ENCODE measurements at places on chromosomes 12 and 14.

GRCh38 chr14:105315211-105315721 is 718 bp downstream of the PACS2 start:
- DNase-seq, result peak; percentile 50

DNA sequence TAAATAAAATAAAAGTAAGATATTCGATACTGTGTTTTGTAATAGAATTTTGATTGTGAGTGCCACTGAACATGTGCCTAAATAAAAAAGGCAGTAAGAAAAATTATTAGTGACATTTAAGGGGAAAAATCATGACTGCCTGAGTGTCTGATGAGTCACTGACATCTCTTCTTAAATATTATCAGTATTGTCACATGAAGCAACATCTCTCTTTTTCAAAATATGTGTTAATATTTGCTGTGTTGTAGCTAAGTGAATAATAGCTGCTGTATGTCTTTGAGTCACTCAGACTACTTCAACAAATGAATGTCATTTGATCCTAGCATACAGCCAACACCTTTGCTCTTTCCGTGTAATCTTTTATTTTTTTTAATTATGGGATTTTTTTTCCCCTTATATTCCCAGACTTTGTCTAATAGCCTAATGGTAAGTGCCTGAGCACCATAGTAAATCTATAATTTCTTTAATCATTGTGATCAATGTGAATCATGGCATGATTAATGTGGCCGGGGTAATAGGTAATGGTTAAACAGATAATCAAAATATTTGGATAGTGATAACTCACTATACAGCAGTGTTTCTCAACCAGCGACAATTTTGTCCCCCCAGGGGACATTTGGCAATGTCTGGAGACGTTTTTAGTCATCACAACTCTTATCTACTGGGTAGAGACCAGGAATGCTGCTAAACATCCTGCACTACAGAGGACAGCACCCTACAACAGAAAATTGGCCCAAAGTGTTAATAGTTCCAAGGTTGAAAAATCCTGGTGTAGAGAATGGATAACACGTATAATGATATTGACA is 11.7 kb upstream of the OTX2 start:
- DNase-seq, result no peak

- DNase-seq, result no peak
These were observed 73.0 kb downstream of the RMST start for GRCh38 chr12:97535582-97535981.

DNA sequence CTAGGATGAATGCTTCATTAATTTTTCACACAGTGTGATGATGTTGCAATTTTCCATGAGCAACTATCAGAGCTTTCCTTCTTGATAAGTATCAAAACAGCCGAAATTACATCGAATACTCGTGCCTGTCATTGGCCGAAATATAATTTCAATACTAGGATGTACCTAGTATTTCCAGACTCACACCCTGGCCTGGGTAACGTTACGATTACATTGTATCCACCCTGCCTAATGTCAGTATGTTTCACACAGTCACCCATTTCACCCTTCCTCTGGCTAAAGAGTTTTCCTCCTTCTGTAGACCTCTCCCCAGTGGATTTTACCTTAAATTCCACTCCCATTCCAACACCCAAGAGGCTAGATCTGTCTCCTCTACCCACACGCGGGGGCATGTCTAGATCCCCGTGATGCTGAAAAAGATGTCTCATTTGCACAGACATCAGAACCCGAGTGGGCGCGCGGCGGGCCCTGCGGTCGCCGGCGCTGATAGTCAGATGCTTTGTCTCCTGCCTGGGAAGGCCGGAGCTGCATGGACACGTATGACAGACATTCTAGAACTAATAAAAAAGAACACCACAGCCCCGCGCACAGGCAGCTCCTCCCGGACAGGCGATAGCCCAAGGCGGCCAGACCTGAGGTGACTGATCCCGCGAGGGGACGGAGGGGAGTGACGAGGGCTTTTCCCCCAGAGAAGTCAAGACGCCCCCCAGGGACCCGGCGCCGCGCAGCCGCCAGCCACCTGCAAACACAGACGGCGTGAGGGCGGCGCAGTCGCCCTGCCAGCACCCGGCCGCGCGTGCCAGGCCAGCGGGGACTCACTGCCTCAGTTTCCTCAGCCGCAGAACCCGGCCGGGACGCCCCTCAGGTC is 723 bp downstream of the KIF21A start:
- peak; percentile 70 for DNase-seq

GRCh38 chr12:94150240-94151121 is 2.1 kb downstream of the PLXNC1 start:
- no peak for DNase-seq

DNA sequence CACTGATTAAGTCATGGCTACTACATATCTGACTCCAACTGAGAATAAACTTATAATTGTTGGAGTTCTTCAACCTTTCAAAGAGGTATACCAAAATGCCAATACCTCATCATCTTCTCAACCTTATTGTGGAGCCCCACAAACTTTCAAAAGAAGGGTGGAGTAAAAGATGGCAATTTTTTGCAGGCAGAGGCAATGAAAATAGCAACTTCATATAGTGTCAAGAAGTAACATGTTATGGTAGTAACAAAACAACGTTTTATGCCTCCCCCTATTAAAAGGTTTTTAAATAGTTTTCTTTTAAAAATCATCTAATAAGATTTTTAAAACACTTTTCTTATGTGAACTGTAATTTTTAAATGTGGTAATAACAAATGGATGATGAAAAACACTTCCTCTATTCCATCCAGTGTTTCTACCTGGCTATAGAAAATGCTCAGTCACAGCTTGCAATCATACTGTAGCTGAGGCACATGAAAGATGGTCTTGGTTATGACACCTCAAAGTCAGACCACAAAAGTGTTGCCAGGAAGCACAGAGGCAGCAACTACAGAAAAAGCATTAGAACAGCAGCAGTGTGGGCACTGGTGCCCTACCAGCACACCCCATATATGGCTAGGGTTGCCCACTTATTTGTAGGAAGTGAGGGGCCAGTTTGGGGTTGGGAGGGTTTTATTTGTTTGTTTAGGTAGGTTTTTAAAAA is 7.0 kb downstream of the PPP1R12A start:
- DNase-seq, result peak; percentile 55

DNA sequence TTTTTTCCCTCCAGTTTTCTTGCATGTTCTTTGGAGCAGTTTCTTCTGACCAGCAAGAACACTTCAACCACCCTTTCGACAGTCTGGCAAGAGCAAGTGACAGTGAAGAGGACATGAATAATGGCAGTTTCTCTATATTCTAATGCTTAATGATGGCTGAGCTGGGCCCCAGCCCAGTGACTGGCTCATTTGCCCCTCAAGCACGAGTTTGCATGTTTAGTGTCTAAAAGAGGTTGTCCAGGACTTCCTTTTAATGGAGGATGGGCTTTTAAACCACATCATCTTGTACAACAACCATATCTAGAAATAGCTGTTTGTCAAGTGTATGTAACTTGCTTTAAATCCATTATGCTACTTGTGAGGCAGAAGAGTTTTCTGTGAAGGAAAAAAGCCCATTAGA is 28.4 kb downstream of the RAD9B start:
- no peak for DNase-seq

GRCh38 chr14:49314737-49315136 is 271.4 kb downstream of the RPS29 start:
- DNase-seq, result peak; percentile 7

DNA sequence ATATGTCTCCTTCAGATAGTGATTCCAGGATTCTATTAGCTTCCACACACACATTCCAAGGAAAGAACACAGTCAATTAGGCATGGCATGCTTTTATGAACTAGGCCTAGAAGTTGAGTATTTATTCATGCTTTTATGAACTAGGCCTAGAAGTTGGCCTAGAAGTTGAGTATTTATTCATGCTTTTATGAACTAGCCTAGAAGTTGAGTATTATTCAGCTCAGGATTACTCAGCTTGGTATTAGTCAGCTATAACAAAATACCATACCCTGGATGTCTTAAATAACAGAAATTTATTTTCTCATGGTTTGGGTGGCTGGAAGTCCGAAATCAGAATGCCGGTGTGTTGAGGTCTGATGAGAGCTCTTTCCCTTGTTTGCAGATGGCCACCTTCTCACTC is 442.7 kb upstream of the FLRT2 start:
- DNase-seq, result peak; percentile 59

DNA sequence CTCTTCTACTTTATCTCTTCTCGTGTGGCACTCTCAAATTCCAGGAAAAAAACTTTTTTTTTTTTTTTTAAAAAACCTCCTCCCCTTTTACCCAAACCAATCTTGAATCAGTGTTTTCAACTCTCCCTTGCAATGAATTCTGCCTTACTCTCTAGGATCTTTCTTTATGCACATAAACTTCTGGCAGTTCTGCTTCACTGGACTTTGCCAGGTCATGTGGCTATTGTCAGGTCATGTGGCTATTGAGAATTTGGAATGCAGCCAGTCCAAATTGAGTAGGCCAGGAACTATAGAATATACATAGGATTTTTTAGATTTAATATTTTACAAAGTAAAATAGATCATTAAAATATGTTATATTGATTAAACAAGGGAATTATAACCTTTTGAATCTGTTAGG is 218.2 kb downstream of the TMTC3 start:
- DNase-seq, result no peak

GRCh38 chr14:61458766-61459165 is 137.4 kb downstream of the PRKCH start:
- DNase-seq, result no peak

DNA sequence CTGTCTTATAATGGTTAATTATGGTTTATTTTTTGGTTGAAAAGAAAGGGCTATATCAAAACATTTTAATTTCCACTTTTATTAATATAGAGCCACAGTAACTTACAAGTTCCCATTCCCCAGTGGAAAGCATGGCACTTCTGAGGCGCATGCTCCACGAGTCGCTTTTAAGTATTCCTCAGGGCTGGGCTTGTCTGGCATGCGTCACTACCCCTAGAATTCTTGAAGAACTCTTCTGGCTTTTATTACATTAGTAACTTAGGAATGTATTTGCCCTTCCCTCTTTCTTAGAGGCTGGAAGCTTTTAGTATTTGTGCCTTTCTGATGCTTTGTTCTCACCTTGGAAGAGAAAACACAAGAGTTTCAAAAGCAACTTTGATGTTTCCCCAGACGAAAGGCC is 81.1 kb downstream of the ESR2 start:
- peak; percentile 7 for DNase-seq

Data from GM23248 (cell line).